Activated CD4-positive, alpha-beta T cell treated with anti-CD3 and anti-CD28 coated beads for 36 hours (primary cell): ENCODE measurements at places on chromosomes 12 and 14. TPM values are rescaled to one million over a fixed set of nuclear protein-coding genes. Genes with fewer than 3 reads are reported as not detected.

GRCh38 chr12:14873440-14874185 is 12.0 kb downstream of the MGP start:
- no peak for DNase-seq
- no peak overlapping the region for H3K4me3 ChIP-seq
- no peaks in the 10 kb centered on the region for H3K36me3 ChIP-seq
- no peaks in the 10 kb centered on the region for H3K27me3 ChIP-seq

- H3K27ac ChIP-seq, result no peak overlapping the region
- peaks cover 59% of the 10 kb centered on the region for H3K27me3 ChIP-seq
- H3K36me3 ChIP-seq, result no peaks in the 10 kb centered on the region
- H3K4me1 ChIP-seq, result peaks cover 11% of the 10 kb centered on the region
These were observed 1.1 kb upstream of the PAPLN start for GRCh38 chr14:73236157-73236556.

DNA sequence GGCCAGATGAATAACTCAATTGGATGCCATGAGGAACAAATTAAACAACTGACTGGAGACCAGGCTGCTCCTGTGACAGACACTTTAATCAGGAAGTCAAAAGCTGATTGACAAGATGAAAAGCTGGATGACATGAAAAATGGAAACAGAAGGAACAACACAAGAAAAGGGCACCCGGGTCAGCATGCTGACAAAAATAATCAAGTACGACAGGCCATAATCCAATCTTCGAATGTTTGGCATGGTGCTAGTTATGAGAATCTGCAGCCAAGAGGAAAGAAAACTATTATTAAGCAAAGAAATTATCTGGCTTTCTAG is 544.7 kb downstream of the ETNK1 start:
- H3K4me1 ChIP-seq, result no peaks in the 10 kb centered on the region
- no peak for DNase-seq
- no peaks in the 10 kb centered on the region for H3K36me3 ChIP-seq
- no peak overlapping the region for H3K4me3 ChIP-seq

- H3K36me3 ChIP-seq, result peaks cover 56% of the 10 kb centered on the region
- peak overlapping the region; percentile 100 for H3K4me3 ChIP-seq
- peaks cover 51% of the 10 kb centered on the region for H3K4me1 ChIP-seq
- H3K27me3 ChIP-seq, result no peaks in the 10 kb centered on the region
- DNase-seq, result peak; percentile 68
These were observed 842 bp downstream of the OAS2 start for GRCh38 chr12:112979041-112979680.

DNA sequence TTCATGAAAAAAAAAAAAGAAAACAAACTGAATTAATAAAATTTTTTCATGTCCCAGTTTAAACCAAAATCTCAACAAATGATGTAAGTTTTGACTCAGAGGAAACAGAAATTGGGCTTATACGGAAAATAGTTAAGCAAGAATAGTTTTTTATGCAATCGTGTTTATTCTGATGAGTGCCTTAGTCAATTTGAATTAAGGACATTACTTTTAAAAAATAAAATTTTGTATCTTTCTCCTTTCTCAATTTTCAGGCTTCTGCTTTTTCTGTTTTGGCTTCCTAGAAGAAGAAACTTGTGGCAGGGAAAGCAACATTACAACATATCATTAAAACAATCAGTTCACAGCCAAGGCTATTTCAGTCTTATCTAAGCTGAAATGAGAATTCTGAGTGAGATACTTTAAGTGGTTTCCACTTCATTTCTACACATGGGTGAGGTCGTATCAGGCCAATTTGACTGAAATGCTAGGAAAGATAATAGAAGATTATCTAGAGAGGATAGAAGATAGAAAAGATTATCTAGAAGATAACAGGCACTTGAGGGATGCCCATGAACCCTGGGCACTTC is 52.4 kb downstream of the BCL2L14 start:
- no peaks in the 10 kb centered on the region for H3K27me3 ChIP-seq
- DNase-seq, result no peak
- H3K4me3 ChIP-seq, result no peak overlapping the region
- H3K36me3 ChIP-seq, result peaks cover 4% of the 10 kb centered on the region
- no peaks in the 10 kb centered on the region for H3K4me1 ChIP-seq

GRCh38 chr12:124604264-124604680 is 36.9 kb upstream of the NCOR2 start:
- H3K4me1 ChIP-seq, result peaks cover 19% of the 10 kb centered on the region
- no peaks in the 10 kb centered on the region for H3K36me3 ChIP-seq
- no peak for DNase-seq

DNA sequence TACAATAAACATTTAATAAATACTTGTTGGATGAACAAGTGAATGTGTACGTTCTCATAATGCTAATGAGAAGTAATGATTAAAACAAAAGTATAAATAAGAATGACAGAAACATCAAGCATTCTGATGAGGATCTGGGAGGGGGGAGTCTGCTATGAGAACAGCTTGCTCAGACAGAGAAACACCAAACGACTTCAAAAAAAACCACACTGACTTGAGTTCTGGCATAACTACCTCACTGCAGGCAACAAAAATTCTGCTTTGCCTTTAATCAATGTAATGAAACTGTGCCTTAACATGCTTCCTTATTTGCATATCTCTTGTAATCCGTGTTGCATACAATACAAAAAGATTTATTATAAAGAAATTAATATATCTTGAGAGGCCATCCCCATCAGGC is 295.3 kb upstream of the GARIN6 start:
- no peaks in the 10 kb centered on the region for H3K36me3 ChIP-seq
- H3K4me1 ChIP-seq, result no peaks in the 10 kb centered on the region
- H3K4me3 ChIP-seq, result no peak overlapping the region
- H3K27me3 ChIP-seq, result no peaks in the 10 kb centered on the region
- DNase-seq, result no peak

DNA sequence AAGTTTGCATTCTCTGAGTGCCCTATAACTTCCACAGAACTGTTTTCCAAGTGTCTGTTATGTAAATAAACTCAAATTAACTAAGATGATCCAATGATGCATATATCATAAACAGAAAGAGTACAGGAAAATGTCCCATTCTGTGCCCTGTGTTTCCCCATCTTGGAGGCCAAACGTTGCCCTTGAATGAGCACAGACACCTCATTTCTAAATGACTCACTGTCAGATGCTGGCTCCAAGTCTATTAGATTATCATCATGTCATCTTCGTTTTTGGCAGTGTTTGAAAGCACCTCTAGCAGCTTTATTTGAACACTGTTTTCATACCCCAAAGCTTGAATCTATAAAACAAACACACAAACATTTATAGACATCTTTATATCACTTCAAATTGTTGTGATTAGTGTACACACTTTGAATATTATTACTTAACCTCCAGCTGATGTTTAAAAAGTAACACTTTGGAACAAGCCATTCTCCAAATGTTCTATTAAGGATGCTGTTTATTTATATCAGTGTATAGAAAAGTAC is 424.2 kb downstream of the NOVA1 start:
- no peaks in the 10 kb centered on the region for H3K4me1 ChIP-seq
- H3K36me3 ChIP-seq, result no peaks in the 10 kb centered on the region
- no peak for DNase-seq

DNA sequence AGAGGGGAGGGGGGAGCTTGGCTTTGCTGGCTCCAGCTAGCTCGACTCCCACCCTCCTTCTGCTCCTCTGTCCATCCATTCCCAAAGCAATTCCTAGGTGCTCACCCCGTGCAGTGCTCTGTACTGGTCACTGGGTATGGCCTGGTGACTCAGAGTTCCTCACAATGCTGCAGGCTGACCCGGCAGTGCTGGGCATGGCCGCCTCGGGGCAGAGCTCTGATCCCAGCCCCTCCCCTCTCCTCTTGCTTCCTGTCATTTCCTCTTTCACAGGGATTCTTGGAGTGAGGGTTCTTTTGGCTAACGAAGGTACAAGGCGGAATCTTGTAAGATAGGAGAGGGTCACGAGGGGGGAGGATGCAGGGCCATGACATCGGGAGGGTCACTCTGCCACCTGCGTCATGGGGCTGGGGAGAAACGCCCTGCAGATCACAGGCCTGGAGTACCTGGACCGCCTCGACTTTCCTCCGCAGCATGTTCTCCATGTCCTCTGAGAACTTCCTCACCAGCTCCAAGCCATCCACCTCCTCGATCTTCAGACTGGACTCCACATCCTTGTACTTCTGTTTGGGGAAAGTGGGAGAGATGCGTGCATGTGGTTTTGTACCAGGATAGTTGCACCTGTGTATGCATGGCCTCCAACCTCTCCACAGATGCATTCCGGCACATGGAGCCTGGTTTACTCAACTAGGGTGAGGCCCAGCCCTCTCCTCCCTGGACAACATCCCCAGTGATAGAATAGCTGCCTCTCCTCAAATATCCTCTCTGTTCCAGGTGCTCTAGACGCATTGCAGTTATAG is 5.7 kb downstream of the CACNA2D4 start:
- no peak overlapping the region for H3K4me3 ChIP-seq
- H3K27me3 ChIP-seq, result peaks cover 8% of the 10 kb centered on the region
- peaks cover 1% of the 10 kb centered on the region for H3K36me3 ChIP-seq
- DNase-seq, result no peak
- no peak overlapping the region for H3K27ac ChIP-seq

- H3K27me3 ChIP-seq, result no peaks in the 10 kb centered on the region
- no peak for DNase-seq
- peaks cover 44% of the 10 kb centered on the region for H3K4me1 ChIP-seq
- H3K36me3 ChIP-seq, result peaks cover 13% of the 10 kb centered on the region
These were observed 218.6 kb upstream of the FOXN3 start for GRCh38 chr14:89635615-89636014.

GRCh38 chr14:26621364-26621763 is 23.5 kb upstream of the NOVA1 start:
- no peaks in the 10 kb centered on the region for H3K4me1 ChIP-seq
- H3K27ac ChIP-seq, result no peak overlapping the region
- no peak overlapping the region for H3K4me3 ChIP-seq
- no peaks in the 10 kb centered on the region for H3K36me3 ChIP-seq
- H3K27me3 ChIP-seq, result no peaks in the 10 kb centered on the region
- DNase-seq, result no peak

GRCh38 chr12:98058838-98059237 is 456.6 kb upstream of the TMPO start:
- no peak for DNase-seq
- H3K27ac ChIP-seq, result no peak overlapping the region
- no peaks in the 10 kb centered on the region for H3K36me3 ChIP-seq
- H3K4me1 ChIP-seq, result no peaks in the 10 kb centered on the region
- H3K27me3 ChIP-seq, result no peaks in the 10 kb centered on the region

- H3K36me3 ChIP-seq, result no peaks in the 10 kb centered on the region
- H3K4me3 ChIP-seq, result no peak overlapping the region
- no peaks in the 10 kb centered on the region for H3K4me1 ChIP-seq
- no peak for DNase-seq
- no peak overlapping the region for H3K27ac ChIP-seq
These were observed 246.4 kb downstream of the SOX5 start for GRCh38 chr12:23703051-23703450.

DNA sequence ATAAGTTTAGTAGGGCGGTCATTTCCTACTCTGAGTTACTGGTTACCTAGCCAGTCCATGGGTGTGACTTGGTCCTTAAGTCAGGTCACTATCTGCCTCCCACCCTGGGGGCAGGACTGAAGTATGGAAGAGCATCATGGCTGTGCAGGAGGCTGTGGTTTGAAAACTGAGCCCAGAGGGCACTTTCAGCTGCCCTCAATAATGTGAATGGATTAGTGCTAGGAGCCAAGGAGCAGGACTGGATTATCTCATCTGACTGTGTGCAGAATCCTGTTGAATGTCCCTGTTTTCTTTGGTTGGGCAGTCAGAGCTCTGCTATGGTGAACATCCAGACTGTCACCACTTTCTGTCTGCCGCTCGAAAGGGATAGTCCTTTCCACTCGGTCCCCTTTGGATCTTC is 1.6 kb downstream of the ATXN7L3B start:
- peaks cover 53% of the 10 kb centered on the region for H3K36me3 ChIP-seq
- H3K27ac ChIP-seq, result peak overlapping the region; percentile 97
- H3K4me1 ChIP-seq, result peaks cover 54% of the 10 kb centered on the region
- no peaks in the 10 kb centered on the region for H3K27me3 ChIP-seq
- DNase-seq, result no peak
- peak overlapping the region; percentile 97 for H3K4me3 ChIP-seq

LPAR5 gene
- total RNA-seq, result 3.5 TPM

PIK3C2G gene
- total RNA-seq, result not detected

BDKRB2 gene
- total RNA-seq, result not detected

HSP90B1 gene
- total RNA-seq, result 394 TPM

AQP6 gene
- not detected for total RNA-seq

EPYC gene
- total RNA-seq, result not detected

HCAR3 gene
- total RNA-seq, result 0.07 TPM

CCDC196 gene
- not detected for total RNA-seq
